EL (cell line): ENCODE measurements at places on chromosomes 11 and 22.

DNA sequence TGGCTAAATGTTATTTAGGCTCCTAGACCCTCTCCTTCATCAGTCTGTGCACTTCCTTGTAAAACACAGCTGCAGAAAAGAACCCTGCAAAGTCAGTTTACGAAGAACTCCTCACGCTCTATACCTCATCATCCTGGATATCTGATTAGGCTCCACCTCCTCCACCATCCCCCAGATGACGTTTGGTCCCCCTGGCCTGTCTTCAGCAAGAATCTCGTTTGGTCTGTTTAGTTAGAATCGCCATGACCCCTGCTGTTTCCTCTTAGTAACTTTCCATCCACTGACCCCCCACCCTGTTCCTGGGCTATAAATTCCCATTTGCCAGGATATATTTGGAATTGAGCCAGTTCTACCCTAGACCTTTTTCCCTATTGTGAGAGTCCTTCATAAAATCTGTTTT lies 214.1 kb downstream of the OPCML start:
- no peak for DNase-seq

GRCh38 chr11:29153078-29153477 lies 863.8 kb downstream of the KCNA4 start:
- no peak for DNase-seq

DNA sequence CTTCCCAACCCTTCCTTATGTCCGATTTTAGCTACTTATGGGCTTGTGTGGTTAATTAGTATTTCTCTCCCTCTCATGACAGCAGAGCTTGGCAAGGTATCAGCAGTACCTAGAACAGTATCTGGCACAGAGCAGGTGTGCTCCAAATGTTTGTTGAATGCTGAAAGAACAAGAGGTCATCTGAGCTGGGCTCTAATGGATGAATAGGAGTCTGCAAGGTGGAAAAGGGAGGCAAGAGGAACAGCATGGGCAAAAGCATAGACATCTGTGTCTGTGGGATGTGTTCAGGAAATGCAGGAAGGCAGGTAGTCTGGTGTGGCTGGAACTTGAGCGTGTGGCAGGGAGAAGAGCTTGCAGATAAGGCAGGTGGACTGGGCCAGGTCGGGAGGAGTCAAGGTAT lies 19.0 kb downstream of the PRG3 start:
- no peak for DNase-seq

- no peak for DNase-seq
Measured at GRCh38 chr22:48635816-48636215, 1191.9 kb downstream of the BRD1 start.

- no peak for DNase-seq
Measured at GRCh38 chr11:74321487-74322188, 10.2 kb upstream of the P4HA3 start.
